ENCODE measurements at places on chromosomes 6 and 20. TPM values are rescaled to one million over a fixed set of nuclear protein-coding genes. Genes with fewer than 3 reads are reported as not detected.

Gene OR2B6
- not detected for polyA plus RNA-seq

Gene DLL1
- polyA plus RNA-seq, result 2.6 TPM

Gene NHSL1
- 5.0 TPM for polyA plus RNA-seq

Gene MDFI
- polyA plus RNA-seq, result 1.2 TPM

Gene KIF13A
- polyA plus RNA-seq, result 16.7 TPM

Gene AVP
- not detected for polyA plus RNA-seq

GRCh38 chr6:107539409-107539808 is 49.5 kb downstream of the SOBP start:
- no peak for DNase-seq

DNA sequence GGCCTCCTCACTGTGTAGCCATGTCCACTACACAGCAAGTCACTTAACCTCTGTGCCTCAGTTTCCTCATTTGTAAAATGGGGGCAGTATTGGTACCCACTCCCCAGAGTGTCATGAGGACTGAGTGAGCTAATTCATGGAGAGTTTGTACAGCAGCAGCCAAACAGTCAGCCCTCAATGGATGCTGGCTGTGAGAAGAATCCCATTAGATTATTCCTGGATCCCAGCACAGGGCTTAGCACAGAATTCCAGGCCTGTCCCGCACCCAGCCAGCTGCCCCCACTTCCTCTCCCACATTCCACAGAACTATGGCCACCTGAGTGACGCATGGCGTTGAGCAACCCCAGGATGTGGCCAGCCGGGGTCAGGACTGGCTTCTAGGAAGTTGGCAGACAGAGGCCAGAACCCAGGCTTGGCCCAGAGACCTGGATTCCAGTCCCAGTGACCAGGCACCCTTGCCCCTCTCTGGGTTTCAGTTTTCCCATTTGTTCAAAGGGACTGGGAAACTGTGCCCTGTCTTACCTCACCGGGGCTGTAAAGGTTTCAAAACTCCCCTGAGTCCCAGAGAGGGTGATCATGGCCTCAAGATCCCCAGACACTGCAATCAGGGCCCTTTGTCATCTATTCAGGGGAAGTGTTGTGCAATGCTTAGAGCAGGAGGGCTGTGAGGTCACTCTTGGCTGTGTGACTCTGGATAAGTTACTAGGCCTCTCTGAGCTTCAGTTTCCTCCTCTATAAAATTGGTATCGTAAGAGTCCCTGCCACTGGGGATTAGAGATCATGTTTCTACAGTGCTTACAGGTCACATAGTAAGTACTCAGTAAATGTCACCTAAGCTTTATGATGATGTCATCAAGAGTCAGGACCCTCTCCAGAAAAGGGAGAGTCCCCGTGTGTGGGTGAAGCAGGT is 3.0 kb upstream of the TGM2 start:
- DNase-seq, result peak; percentile 52

- no peak for DNase-seq
Observed at GRCh38 chr20:1500496-1500895, 9.3 kb upstream of the SIRPB2 start.

DNA sequence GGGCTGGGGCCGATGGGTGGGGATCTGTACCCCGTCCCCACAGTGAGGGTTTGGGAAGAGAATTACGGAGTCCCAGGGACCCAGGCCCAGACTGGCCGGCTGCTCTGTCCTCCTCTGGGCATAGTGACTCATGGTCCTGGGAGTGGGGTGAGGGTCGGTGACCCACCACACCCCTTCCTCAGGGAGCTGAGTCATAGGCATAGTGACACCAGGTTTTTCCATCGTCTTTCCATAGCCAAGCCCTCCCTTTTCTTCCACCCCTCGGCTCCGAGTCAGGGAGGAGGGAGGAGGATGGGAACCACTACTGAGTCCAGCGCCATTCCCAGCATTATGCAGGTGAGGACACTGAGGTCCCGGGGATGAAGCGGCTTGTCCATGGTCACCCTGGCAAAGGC is 8.9 kb downstream of the CYP21A2 start:
- DNase-seq, result peak; percentile 54

GRCh38 chr6:81748994-81749393 is 3.5 kb downstream of the TENT5A start:
- DNase-seq, result no peak

DNA sequence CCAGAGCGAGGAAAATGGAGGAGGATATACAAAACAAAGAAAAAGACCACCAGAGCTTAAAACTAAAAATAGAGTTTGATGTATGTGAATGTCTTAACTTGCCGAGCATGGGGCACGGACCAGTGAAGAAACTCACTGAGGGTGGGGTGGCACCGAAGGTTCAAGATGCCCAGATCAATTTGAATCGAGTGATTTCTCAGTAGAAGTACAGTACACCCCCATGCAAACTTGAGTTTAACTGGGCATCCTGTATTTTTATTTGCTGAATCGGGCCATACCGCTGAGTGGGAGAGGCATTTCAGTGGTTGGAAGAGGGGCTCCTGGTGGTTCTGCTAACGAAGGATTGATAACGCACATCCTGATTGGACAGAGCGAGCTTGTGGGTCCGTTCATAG is 81.7 kb downstream of the ANKRD60 start:
- DNase-seq, result no peak

DNA sequence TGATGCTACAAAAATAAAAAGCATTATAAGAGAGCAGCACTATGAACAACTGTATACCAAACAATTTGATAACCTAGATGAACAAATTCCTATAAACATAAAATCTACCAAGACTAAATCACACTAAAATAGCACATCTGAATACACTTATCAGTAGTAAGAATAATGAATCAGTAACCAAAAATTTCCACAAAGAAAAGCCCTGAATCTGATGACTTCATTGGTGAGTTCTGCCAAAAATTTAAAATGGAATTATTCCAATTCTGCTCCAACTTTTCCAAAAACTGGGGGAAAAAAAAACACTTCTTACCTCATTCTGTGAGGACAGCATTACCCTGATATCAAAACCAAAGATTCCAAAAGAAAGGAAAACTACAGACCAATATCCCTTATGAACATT is 206.2 kb downstream of the WDR27 start:
- no peak for DNase-seq

Measured in heart right ventricle (tissue), 16 donors.